Urinary bladder (tissue), 4 donors: ENCODE measurements at places on chromosomes 3 and 15.

- no peak for DNase-seq
Measured at GRCh38 chr3:171176244-171176933, 149.9 kb upstream of the SLC2A2 start.

- no peak for DNase-seq
Measured at GRCh38 chr3:178159691-178160220, 376.5 kb upstream of the KCNMB2 start.

DNA sequence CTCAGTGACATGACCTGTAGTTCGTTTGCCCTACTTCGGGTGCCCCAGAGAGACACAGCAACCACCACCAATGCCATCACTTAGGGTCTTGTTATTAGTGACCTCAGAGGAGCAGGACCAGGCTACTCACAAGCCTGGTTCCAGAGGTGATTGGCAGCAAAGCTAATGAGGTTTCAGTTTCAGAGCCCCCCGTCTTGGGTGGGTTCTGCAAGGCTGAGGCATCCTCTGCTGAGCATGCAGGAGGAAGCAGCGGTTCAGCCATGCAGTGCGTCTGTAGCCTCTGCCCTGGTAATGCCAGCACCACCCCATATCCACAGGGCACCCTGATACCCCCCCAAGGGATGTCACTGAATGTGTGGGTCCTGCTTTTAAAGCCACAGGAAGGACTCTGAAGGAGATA lies 39.0 kb upstream of the ITGA11 start:
- no peak for DNase-seq

GRCh38 chr3:171936191-171936841 lies 93.2 kb downstream of the TMEM212 start:
- DNase-seq, result no peak

DNA sequence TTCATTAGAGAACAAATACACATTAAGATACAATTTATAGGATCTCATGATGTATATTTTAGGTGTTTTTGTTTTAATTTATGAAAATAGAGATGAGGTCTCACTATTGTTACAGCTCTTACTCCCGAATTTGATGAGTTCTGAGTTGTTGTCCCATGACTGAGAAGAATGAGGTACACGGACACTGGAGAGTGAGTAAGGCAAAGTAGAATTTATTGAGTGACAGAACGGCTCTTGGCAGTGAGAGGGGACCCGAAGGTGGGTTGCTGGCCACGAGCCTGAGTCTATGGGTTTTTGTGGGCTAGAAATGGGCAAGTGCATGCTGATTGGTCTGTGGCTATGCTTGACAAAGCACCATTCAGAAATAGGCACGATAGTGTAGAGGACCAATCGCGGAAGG lies 3.1 kb upstream of the RNF168 start:
- DNase-seq, result no peak

- no peak for DNase-seq
Measured at GRCh38 chr3:106036696-106037095, 167.9 kb upstream of the CBLB start.

DNA sequence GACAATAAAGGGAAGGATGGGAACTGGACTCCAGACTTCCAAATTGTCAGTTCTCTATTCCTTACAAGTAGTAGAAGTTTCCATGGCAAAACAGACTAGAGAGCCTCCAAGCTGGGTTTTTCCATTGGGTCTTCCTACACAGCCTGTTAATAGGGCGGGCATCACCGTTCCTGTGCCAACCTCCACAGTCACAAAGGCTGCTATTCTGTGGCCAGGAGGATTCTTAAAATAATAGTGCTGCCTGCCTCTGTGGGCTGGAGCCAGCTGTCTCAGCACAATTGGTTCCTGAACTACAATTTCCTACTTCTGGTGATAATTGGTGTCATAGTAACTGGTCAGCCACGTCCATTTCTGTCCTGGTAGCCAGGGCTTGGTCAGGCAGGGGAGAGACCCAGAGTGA lies 38.6 kb downstream of the LYZL4 start:
- no peak for DNase-seq

DNA sequence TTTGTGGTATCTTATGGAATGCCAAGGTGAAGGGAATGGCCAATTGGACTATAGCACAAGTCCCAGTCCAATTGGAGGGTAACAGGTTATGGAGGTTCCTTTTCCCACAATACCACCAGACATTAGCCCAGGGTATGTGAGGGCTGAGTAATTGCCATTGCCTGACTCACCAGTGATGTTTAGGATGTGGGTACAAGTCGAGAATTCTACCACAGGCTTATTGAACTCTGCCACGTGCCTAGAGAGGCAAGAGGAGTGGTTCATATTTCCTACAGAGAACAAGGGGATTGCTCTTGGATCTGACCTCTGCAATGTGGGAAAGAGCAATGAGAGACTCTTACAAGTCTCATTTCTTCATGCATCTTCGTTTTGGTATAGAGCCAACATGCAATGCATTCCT lies 85.0 kb upstream of the XCR1 start:
- no peak for DNase-seq

GRCh38 chr3:13659221-13659969 lies 110.5 kb downstream of the FBLN2 start:
- DNase-seq, result no peak

GRCh38 chr15:96413657-96414056 lies 83.2 kb downstream of the NR2F2 start:
- no peak for DNase-seq

GRCh38 chr3:46663591-46664135 lies 29.8 kb downstream of the ALS2CL start:
- DNase-seq, result no peak

GRCh38 chr15:88776646-88777045 lies 26.6 kb upstream of the ACAN start:
- DNase-seq, result no peak

GRCh38 chr3:39453134-39453533 lies 14.3 kb upstream of the MOBP start:
- DNase-seq, result no peak

DNA sequence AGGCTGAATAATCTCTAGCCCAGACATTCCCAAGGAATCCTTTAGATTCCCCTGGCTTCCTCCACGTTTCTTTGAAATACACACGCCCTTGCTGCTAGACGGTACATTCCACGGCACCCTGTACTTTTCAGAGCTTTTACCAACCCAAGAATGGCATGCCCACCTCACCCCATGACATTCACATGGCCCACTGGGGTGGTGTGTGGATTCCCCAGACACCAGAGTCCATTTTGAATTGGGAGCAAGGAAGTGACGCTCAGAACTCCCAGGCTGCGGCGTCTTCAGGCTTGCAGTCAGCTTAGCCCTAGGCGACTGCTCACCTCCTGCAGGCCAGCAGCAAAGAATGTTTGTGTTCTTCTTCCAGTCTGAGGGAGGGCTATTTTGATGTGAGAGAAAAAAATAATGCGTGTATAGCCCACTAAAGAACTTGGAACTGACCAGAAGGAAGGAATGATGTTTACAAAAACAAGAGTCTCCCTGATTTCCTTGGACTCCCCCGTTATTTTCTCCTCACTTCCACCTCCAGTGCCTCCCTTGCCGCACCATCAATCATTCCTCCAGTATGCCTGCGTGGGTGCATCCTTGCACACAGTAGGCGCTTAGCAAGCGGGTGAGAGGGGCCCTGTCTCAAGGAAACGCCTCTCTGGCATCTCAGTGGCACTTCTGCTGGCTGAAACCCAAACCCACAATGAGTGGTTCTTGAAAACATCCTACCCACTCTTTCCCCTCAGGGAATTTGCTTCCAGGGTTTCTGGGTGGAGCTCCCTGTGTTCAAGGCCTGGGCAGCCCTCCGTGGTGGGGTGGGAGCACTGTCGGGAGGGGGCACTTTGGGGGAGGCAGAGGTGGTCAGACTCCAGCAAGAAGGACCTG lies 59.9 kb downstream of the SMAD6 start:
- DNase-seq, result no peak

DNA sequence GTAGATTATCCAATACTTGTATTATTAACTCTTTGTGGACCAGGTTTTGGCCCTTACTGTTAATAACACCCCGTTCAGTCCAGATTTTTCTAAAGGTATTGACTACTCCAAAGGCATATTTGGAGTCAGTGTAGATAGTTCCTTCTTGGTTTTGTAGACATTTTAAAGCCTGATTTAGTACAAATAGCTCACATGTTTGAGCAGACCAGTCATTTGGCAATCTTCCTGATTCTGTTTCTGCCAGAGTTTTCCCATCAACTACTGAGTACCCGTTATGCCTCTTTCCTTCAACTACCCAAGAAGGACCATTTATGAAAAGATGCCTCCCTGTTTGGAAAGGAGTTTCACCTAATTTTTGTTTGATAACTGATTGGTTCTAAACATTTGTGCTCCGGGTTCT lies 82.0 kb downstream of the CHCHD4 start:
- DNase-seq, result no peak

GRCh38 chr15:75043509-75044257 lies 20.3 kb downstream of the PPCDC start:
- peak; percentile 64 for DNase-seq

GRCh38 chr15:47466357-47466756 lies 250.9 kb upstream of the SEMA6D start:
- no peak for DNase-seq

DNA sequence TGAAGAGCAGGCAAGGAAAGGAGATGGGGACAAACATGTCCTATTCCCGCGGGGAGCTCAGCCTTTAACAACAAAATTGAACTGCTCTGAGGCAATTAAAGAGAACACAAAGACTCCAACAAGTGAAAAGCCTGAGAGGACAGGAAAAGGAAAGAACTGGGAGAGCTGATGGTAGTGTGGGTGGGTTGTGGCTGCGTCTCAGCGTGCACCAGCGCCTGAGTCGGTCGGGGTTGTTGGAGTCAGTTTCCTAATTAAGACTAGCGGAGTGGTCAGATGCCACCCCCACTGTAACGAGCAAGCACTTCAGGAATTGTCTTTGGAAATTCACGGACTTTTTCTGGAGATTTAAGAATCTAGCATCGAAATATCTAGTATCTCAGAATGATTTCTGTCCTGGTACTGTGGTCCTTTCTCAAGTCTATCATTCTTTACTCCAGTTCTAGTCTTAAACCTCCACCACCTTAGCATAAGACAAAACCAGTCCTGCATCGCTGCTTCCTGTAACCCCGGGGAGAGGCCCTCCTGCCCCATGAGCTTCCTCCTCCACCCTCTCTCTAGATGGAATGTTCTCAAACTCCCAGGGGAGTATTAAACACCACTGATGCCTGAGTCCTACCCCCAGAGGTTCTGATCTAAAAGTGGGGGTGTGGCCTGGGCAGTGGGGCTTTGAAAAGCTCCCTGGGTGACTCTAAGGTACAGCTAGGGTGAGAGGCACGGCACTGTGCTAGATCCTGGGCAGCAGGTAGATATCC lies 104.0 kb downstream of the CYP19A1 start:
- no peak for DNase-seq

GRCh38 chr15:70375006-70375431 lies 277.3 kb upstream of the TLE3 start:
- DNase-seq, result no peak

- no peak for DNase-seq
Measured at GRCh38 chr3:5531741-5532290, 344.3 kb downstream of the EDEM1 start.

DNA sequence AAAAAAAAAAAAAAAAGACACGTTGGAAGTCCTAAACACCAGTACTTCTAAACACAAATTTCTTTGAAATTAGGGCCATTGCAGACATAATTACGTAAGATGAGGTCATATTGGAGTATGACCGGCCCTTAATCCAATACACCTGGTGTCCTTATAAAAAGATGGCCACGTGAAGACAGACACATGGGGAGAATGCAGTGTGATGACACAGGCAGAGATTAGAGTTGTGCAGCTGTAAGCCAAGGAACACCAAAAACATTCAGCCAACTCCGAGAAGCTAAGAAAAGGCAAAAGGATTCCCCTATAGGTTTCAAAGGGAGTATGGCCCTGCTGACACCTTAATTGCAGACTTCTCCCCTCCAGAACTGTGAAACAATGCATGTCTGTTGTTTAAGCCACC lies 379.0 kb upstream of the PDZRN3 start:
- DNase-seq, result no peak

GRCh38 chr15:62873203-62873602 lies 169.3 kb upstream of the TPM1 start:
- no peak for DNase-seq

GRCh38 chr15:51869060-51869421 lies 39.6 kb downstream of the TMOD3 start:
- no peak for DNase-seq

DNA sequence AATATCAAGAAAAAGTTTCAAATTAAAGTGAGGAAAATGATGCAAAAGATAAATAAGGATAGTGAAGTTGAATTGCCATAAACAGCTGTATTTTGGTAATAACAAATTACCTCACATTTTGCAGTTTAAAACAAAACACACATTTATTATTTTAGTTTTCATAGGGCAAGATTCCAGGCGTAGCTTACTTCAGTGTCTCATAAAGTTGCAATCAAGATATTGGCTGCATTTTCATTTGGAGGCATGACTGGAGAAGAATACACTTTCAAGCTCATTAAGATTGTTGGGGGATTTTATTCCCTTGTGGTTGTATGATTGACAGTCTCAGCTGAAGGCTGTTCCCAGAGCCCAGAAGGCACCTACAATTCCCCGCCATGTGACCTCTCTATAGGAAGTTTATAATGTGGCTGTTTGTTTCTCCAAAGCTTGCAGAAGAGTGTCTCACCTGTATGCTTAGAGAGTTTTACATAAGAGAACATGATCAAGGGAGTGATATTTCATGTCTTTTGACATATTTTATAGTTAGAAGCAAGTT lies 151.4 kb downstream of the OTOL1 start:
- DNase-seq, result no peak

DNA sequence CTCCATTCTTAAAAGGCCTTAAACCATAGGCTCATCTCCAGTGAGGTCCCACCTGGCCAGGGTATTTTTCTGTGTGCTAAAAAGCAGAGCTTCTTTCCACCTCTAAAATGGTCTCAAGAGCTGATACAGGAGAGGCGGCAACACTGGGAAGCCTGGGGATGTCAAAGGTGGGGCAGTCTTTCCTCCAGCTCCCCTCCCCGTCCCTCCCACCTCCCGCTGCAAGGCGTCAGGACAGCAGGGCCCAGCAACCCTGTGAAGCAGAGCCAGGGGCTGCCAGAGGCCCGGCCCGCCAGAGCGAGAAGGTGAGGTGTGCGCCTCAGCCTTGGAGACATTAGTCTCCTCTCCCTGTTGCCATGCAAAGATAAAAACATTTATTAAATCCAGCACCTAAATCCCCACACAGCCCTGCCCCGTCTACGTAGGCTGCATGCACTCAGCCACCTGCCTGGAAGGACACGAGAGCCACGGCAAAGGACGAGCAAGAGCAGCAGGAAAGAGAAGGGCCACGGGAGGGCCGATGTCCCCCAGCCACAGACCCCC lies 75.6 kb downstream of the FAM174B start:
- no peak for DNase-seq

DNA sequence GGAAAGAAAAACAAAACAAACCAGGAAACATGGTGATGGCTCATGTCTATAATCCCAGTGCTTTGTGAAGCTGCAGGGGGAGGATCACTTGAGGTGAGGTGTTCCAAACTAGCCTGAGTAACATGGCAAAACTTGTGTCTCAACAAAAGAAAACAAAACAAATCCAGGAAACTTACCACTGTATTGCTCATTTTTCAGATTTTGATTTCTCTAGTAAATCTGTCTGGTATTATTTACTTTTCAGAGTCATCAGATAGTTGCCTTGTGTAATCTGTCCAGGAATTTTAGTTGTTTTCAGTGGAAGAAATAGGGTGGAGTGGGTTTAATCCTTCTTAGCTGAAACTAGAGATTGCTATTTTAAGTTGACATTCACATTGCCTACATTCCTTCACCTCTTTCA lies 91.8 kb upstream of the ALCAM start:
- DNase-seq, result no peak
